Inflammatory macrophage (primary cell): ENCODE measurements at places on chromosomes 6 and 20.

DNA sequence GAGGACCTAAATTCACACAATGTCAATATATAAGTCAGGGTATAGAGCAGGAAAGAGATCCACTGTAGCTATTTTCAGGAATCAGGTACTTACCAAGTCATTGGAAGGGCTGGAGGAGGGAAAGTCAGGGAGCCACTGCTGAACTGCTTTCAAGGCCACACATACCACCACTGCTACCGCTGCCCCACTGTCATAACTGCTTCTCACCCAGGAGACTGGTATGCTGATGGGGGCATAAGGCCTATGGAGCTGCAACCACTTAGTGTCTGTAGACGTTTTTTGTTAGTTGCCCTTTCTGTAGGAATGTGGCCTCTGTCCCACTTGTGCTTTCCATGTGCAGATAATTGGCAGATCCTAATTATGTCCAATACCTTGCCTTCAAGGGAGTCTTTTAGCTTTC is 5.4 kb downstream of the SMAP1 start:
- DNase-seq = no peak

GRCh38 chr6:162539321-162539720 is 188.2 kb downstream of the PRKN start:
- no peak for DNase-seq

GRCh38 chr6:22471132-22471690 is 98.2 kb upstream of the HDGFL1 start:
- DNase-seq = no peak

GRCh38 chr6:166318649-166319600 is 10.7 kb upstream of the PRR18 start:
- no peak for DNase-seq

- DNase-seq = no peak
Observed at GRCh38 chr6:90169374-90169773, 127.3 kb downstream of the BACH2 start.

DNA sequence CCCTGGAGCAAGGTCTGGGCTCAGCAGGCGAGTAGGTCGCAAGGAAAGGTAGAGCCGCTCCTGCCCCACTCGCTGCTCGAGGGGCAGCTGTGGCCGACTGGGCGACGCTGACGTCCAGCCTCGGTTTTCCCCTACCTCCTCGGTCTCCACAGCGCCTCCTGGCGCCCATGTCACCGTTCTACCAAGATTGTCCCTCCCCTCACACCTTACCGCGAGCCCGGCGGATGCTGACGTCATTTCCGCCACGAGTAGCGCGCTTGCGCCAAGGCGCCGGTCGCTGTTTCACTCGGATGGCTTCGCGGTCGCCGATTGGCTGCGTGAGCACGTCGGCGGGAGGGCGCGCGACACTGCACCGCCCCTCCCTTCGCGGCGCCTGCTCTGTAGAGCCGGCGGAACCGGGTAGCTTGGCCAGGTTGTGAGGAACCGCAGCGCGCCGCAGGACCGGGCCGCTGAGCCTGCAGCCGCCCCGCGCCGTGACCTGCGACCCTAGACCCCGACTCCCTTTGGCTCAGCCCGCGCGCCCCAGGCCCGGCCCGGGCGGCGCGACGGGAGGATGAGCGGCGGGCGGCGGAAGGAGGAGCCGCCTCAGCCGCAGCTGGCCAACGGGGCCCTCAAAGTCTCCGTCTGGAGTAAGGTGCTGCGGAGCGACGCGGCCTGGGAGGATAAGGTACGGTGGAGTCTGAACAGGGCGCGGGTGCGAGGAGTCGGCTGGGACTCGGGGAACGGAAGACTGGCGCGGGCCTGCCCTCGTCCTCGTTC is at the start of gene RAB5IF:
Gene RAB5IF (plus strand): TSS at position 381 of the 759 bp plus-strand sequence. CDS start 173 bp downstream, at position 554.
- DNase-seq = peak; percentile 99

GRCh38 chr6:50116390-50116789 is 66.7 kb upstream of the DEFB112 start:
- DNase-seq = no peak

DNA sequence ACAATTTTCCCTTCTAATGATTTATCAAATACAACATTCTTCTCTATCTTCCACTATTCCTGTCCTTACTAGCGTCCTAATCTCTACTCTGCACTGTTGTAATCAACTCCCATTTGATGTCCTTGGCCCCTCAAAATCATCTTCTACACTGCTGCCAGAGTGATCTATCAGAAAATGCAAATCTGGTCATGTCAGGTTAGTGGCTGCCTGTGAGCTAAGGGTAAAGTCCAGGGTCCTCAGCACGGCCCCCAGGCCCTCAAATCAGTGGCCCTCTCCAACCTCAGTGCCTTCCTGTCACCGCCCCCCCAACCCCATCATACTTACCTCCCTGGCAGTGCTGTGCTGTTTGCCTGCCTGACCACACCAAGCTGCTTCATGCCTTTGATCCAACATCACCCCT is 3.8 kb downstream of the LYRM4 start:
- no peak for DNase-seq

DNA sequence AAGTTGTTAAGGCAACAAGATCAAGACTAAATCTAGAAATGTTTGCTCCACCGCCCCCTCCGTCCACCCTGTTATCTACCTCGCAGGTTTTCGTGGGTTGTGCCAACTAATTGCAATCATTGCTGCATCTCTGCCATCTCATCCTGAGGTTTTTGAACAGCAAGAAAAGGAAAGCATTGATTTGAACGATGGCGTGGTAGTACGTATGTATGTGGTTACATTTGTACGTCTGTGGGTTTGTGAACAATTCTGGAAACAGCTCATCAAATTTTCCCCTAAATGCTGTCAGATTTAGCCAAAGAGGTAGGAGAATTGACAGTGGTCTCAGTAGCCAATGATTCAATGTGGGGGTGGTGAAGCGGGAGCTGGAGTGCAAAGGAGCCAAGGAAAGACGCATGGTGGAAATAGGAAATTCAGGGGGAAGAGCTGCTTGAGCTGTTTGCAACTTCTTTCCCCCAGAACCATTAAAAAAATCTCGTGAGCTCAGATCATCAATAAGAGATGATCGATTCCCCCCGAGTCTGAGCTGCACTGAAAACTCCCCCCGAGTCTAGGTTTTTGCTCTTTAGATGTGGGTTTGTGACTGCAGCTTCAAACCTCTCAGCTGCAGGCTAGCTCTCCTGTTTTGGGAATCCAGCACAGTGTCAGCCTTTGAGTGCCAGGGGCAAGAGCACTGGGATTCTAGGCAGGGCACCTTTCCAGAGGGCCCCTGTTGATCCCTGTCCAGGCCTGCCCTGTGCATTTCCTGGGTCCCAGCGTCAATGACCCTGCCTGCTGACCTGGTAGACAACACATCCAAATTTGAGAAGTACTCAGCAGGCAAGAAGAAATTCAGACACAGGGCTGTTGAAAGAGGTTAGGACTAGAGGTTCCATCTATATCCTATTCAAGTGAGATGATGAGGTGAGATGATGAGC is 72.6 kb upstream of the LY86 start:
- no peak for DNase-seq

DNA sequence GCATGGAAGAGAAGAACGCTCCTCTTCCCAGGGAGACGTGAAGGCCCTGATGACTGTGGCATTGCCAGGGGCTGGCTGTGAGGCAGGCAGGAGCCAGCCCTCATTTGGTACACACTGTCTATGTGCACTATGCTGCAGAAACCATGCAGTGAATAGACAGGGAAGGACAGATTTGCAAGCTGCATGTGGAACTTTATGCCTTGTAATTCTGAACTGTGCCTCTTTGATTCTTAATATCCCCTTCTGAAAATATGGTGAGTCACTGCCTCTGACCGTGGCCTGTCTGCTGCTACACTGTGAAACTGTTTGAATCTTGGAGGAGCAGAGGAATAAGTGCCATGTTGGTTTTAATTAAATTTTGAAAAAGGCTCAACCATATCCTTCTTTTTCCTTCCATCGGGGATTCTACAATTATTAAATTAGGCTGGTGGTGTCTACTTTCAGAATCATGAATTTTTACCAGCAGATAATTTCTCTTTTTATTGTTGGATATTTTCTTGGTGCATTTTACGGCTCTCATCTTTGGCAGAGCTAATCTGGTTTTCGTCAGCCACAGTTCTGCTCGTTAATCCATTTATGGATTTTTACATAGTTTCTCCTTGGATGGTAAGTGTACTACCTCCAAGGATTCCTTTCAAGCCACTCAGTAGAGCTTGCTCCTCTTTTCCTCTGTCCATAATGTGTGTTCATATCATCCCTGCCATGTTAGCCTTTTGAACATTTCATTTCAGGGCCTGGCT is 301.0 kb upstream of the SLC35B3 start:
- no peak for DNase-seq

DNA sequence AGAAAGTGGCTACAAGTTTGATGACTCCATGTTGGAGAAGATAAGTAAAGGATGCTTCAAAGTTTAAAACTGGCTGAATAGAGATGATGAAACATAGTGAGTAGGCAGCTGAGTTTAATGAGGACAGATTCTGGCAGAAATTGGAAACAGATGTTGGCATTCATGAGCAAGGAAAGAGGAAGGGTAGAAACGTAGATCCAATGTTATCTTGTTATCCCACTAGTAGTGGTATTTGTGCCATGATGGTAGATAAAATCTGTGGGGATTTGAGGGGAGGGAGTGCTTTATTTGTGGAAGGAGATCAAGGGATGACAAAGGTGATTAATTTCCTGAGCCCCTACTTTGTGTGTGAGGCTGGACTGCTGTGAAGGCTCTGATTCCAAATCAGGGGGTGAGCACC is 69.5 kb downstream of the MRAP2 start:
- DNase-seq = no peak

- no peak for DNase-seq
Observed at GRCh38 chr20:1778338-1778737, 116.9 kb upstream of the SIRPA start.

DNA sequence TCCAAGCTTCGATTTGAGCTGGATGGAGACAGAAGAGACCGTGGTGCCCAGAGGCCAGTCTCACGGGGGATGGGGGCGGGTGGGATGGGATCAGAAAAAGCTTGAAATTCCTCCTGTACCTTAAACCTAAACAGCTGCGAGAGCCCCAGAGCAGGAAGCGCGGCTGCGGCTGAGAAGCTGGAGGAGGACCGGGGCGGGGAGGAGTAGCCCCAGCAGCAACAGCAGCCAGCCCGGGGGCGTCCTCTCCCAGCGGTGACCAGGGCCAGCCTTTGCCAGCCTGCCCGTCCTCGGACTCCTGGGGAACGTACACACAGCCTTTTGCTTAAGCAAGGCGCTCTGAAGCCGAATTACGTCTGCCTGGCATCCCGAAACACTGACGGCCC is 17.4 kb upstream of the PRDM13 start:
- DNase-seq = peak; percentile 4

- DNase-seq = no peak
Observed at GRCh38 chr20:36091561-36092397, 62.8 kb upstream of the EPB41L1 start.

DNA sequence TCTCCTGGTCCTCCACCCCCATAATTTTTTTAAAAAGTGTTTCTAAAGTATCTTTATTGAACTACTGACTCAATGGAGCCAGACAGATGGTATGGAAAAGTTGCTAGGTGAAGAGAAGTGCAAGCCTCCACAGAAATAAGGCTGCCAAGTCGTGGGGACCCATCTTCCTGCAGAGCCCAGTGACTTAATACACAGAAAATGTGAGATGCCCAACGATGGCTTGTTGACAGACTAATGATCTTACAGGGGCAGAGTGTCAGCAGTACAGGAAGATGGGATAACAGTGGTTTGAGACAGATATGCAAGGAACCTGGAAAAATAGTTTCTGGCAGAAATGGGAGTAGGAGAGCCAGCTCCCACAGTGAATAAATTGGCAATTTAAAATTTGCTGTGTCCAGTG is 43.3 kb downstream of the FYN start:
- DNase-seq = no peak

- no peak for DNase-seq
Observed at GRCh38 chr6:19752746-19753145, 84.4 kb upstream of the ID4 start.

DNA sequence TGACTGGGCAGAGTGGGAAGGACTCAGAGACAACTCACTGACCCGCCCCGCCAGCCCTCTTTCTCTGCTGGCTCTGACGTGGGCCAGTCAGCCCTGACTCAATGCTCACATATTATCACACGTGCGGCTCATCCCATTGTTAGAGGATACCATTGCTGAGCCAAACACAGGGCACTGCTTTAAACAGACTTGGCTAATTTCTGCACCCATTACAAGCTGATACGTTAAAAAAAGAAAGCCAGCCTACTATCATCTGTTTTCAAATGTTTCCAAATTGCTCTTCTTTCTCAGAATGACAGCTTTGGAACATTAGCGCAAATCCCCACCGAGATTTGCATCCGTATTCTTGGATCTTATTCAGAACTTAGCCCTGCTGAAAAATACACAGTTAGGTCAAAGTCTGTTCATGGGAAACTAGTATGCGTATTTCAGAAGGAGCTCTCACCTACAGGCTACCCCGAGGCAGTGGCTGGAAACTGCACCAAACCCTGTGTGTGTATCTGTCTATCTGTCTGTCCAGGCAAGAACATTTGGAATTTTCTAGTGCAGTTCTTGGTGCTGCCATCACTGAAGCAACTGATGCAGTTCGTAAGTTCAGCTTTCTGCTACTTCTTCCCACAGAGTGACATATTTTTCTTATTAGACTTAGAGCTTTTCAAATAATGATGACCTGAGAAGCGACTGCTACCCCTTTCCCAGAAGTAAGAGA is 32.8 kb downstream of the RAMACL start:
- DNase-seq = peak; percentile 26

DNA sequence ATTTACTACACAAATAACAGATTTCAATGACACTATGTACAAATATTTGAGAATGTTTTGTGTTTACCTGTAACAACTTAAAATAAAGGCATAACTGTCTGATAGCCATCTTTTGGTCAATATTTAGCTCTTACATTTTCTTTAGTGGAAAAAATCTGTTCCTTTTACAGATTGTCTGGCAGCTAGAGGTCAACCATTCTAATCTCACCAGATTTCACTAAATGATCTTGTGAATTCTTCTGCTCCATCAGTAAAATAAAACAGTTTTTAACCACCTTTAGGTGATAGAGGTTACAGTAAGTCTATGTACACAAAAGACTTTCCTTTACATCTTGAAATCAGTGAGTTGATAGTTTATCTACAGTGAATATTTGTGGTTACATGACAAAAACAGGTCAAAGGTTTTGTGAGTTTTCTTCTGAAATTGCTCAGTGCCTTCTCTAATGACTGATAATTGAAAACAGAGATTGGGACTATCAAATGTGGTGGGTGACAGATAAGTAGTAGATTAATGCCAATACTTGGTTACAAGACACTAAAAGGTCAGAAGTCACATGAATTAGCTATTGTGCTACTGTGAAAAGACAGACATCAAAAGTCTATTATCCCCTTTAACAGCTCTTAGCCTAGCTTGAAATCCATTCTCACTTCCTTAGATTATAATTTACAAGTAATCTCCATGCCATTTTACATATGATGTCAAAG is 47.4 kb downstream of the BMP5 start:
- DNase-seq = no peak

DNA sequence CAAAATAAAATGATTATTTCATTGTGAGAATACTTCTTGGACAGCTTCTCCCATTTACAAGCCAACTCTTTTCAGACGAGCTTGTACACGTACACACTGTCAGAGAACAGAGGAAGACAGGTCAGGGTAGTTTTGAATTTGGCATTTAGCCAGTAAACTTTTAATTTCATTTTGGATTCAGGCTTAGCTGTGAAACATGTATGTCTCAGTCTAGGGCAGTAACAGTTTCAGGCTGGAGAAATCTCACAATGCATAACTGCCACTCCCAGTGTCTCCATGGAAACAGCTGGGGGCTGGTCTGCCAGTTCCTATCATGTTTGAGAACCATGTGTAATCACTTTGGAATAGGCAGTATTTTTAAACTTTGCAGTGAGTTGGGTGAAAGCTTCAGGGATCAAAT is 22.0 kb upstream of the QKI start:
- peak; percentile 43 for DNase-seq

- no peak for DNase-seq
Observed at GRCh38 chr20:43541214-43541613, 17.6 kb upstream of the SGK2 start.
